ENCODE measurements at places on chromosomes 5 and 9.

DNA sequence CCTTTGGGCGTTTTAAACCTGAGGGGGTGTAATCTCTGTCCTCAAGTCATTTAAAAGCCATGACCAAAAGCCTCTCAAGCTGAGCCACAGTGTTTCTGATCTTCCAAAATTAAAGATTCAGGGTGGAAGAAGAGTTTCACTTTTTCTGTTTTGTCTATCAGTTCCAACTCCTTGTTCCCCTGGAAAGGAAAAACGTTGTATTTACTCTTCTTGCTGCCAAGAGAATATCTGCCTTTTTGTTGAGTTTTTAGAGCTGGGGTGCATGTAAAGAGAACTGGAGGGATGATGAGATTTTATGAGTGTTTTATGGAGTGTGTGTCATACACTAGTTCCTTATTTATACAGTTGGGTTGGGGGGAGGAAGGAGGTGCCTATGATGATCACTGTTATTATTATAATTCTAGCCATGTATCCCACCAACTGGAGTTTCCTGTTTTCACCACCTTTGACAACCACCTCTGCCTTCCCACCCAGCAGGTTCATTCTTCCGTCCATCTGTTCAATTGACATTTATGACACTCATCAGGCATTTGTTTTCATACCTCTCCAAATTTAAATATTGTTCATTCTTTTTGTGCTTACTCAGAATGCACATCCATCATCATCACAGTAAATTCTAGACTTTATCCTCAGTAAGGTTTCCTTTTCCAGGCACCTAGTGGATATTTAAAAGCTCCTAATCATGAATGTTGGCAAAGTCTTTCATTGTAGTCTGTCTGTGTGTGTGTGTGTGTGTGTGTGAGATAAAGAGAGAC lies 97.9 kb upstream of the MPDZ start:
- no peak for DNase-seq

GRCh38 chr5:146130440-146131045 lies 25.2 kb upstream of the PLAC8L1 start:
- DNase-seq: no peak

- DNase-seq: no peak
Measured at GRCh38 chr5:80763211-80763610, 108.4 kb upstream of the DHFR start.

DNA sequence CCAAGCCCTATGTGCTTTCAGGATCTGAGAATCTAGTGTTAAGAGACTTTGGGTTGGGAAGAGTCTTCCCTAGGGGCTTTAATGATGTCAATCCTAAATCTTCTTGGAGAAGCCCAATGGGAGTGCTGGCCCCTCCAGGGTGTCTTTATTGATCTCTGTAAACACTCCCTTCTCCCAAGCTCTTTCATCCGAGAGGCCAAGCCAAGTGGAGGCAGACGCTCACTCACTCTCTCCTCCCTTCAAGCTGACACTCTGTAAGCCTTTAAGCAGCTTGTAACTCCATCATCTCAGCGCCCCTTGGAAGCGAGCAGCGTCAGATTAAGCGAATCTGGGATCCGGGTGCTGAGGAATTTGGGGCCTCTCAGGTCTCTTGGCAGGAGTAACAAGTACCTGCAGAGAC lies 37.7 kb downstream of the SPARC start:
- DNase-seq: no peak

DNA sequence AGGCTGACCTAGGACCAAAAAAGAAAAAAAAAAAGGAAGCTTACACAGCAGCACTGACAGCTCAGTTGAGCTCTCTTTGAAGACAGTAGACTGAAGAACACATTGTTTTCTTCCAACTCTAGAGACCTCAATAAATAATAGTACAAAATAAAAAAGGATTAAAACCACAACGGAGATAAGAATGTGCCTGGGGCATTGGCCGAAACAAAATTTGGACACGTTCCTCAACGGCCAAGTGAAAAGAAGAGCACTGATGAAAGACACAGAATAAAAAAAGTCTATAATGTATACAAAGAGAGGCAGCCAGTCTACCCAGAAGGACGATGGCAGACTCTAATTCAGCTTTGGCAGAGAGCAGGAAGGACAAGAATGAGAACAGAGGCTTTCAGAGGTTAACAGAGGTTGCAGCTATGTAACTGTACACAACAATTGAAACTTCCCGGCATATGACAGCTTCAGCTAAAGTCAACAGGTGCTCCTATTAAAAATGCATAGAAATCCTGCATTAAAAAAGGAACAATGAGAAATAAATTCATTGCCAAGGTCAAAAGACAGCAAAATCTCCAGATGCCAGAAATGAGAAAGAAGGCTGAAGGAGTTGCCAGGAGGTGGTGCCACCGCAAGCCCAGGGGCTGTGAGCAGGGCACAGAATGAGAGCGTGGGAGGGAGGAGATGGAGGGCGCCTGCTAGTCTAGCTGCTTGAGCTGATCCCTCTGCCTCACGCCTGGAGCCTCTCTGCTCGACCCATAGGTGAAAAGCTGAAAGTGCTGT lies 113.9 kb downstream of the DCP2 start:
- no peak for DNase-seq

- DNase-seq: peak; percentile 11
Measured at GRCh38 chr9:110048976-110049698, 158.8 kb downstream of the C9orf152 start.

DNA sequence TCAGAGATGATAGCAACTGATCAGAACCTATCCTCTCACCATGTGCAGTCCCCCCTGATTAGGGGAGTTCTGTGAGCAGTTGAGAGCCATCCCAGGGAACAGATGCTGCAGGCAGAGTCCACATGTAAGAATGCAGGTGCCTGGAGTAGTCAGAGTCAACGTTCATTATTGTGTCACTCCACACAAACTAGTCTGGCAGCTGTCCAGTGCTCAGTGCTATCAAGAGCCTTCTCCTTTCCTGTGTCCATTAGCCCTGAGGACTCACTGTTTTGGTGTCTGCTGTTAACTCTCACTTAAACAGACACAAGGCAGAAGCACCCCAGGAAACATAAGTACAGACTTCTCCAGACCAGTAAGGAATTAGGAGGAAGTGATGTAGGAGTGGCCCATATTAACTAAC lies 2.5 kb downstream of the SH3TC2 start:
- no peak for DNase-seq

- DNase-seq: no peak
Measured at GRCh38 chr5:174413567-174414314, 310.6 kb upstream of the MSX2 start.

GRCh38 chr9:109769250-109769649 lies 10.7 kb upstream of the PALM2AKAP2 start:
- no peak for DNase-seq

DNA sequence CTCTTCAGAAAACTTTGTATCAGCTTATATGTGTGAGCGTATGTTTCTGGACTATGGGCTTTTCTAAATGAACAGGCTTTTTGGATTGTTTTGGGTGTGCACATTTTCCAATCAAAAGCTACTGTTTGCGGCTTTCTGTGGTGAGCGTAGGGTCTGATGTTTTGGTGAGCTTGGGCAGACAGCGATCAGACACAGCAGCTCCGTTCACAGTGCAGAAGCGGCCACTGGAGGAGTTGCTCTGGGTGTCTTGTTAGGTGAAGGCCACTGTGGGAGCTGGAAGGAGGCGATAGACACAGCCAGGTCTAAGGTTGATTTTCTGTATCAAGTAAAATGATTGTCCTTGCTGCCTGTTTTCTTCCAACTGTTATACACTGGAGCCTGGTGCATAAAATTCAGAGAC lies 11.1 kb downstream of the PRRC2B start:
- no peak for DNase-seq

DNA sequence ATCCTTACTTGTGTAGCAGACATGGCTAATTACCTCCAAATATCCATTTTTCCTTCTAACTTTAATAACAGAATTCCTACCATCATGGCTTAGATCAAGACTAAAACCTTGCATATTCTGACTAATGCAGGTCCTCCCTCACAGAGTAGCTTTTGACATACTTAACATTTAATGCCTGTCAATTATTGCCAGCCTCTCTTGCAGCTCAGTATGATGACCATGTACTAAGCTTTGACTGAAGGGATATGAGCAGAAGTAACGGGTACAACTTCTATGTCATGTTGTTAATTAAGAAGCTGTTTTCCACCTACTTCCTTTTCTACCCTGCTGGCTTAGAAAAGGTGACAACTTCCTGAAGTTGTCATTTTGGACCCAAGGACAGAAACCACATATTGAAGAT lies 533.4 kb downstream of the PSAT1 start:
- DNase-seq: no peak

DNA sequence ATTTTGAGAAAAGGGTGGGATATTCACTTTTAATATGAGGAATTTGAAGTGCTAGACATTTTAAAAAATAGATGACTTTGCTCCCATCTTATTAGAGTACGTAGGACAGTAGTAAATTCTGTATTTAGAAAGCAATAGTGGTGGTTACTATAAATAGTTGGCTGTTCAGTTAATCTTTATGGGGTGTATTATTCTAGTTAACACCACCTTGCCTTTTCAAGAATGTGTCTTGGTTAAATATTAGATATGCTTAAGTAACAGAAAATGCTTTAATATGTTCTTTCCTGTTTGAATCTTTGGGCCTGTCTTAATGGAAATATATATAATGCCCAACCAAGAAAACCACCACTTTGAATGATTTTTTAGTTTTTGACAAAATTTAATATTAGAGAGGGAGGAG lies 608.7 kb upstream of the FAM174A start:
- no peak for DNase-seq

GRCh38 chr9:99167119-99167518 lies 54.6 kb downstream of the ALG2 start:
- no peak for DNase-seq

DNA sequence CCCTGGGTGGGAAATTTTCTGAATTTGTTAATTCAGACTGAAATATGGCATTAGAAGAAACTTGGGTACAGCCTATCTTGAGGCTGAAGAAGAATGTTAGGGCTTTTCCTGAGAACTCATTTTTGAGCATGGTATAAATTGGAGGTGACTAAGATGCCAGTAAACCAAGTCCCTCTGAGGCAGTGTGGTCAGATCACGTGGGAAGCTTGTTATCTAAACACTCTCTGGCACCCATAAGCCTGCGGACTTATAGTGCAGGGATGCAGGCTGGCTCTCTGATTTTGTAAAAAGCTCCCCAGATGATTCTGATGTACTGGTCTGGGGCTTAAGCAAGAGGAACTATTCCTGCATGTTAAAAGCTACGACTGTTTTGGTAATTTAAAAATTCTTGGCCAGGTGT lies 34.3 kb downstream of the MTMR12 start:
- DNase-seq: no peak

DNA sequence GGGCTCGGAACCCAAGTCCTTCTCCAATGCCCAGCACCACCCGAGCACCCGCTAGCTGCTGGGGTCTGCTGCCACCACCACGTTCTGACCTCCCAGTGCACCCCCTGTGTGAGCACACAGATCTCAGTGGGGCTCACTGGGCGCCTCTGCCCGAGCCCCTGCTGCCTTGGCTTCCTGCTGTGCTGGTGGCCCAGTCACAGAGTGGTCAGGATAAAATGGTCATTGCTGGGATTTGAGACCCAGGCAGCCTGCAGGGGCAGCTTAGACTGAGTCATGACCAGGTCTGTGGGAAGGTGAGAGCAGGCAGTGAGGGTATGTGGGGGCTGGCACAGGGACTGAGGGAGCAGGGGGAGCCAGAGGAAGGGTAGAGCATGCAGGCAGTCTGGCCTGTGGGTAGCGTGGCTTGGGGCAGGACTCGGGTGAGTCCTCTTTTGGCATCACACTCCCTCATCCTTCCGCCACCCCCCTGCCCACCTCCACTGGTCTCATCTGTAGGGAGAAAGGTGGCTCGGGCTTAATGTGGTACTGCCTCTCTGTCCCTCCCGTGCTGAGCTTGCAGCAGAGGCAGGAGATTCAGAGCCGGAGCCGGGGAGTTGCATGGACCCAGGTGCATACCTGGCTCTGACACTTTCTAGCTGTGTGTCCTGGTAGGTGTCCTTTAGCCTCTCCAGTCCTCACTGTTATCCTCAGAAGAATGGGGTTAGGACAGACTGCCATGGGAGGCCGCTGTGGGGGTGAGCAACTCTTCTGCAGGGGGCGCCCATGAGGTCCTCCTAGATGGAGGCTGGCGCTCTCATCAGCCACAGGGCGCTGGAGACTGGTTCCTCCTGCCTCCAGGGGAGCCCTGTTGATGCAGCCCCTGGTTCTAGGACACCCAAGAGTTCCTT lies 32.1 kb downstream of the USP20 start:
- no peak for DNase-seq

DNA sequence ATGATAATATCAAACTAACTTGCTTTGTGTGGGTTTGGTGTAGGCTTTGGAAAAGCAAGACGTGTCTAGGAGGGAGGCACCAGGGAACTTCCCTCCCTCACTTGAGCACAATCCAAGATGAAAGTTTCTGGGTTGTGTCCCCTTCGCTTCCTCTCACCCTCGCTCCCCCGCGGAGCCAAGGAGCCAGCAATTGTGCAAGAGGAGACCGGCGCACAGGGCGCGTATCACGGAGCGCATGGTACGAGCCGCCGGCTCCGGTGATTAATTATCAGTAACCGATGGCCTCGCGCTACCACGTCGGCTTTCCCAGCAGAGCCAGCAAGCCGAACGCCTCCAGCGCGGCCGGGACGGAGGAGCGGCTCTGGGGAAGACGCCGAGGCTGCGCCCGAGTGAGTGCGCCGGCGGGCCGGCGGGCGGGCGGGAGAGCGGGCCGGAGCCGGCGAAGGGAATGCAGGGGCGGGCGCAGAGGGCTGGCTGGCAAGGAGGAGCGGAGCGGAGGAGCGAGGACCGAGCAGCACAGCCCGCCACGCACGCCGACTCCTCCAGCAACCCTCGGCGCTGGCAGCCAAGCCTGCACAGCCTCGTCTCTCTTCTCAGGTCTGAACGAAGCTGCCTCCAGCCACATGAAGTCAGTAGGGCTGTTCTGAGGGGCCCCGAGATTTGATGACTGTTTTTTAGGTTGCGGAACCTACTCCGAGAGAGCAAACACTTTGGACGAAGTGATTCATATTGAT lies 143.6 kb downstream of the BNC2 start:
- no peak for DNase-seq

GRCh38 chr9:4678679-4679267 lies 596 bp upstream of the CDC37L1 start:
- DNase-seq: peak; percentile 21

GRCh38 chr9:130720762-130721161 lies 27.2 kb downstream of the EXOSC2 start:
- no peak for DNase-seq
